ENCODE measurements at places on chromosomes 3 and 15.

DNA sequence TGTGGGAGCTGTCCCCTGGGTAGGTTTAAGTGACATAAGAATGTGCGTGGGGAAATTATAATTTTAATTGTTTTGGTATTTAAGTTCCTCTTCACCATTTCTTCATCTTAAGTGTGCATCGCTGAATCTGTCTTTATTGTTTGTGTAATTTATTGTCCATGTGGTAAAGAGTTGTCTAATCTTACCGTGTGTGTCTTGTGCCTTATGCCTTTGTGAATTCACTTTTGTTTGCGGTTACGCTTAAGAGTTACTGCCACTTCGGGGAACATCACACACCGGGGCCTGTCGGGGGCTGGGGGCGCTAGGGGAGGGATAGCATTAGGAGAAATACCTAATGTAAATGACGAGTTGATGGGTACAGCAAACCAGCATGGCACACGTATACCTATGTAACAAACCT lies 767 bp downstream of the WDR48 start:
- DNase-seq = no peak

DNA sequence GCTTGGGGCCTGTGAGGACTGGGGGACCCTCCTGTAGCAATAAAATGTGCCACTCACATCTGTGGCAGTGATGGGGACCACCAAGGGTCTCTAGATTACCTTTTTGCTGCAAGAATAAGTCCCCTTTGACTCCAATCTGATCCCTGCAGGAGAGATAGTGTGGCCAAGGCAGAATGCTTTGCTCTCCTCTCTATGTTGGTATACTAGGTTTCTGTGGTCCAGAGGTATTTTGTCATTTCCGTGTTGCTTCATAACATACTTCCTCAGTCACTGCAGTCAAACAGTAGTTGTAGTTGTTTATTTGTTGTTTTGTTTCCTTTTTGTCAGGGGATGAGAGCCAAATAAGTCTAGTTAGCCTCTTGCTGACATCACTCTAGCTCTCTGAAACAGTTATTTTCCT lies 13.1 kb upstream of the NAALADL2 start:
- no peak for DNase-seq

GRCh38 chr3:2908693-2909351 lies 201.4 kb downstream of the IL5RA start:
- no peak for DNase-seq

DNA sequence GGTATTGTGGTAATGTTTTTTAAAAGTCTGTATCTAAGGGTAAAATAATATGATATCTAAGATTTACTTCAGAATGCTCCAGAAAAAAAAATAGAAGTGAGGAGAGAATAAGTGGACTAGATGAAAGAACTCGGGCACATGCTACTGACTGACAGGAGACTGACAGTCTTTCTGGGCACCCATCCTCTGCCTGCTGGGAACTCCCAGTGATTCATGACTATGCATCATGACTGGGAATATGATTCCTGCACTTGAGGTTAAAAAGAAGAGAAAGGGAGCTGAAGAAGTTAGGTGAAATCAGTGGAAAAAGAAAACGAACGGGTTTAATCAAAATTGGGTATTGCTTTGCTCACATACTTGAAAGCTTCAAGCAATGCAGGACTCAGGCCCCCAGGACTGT lies 35.7 kb upstream of the SPSB4 start:
- DNase-seq = no peak

GRCh38 chr3:188581365-188581764 lies 427.4 kb downstream of the LPP start:
- DNase-seq = no peak

Data from Ammon's horn (tissue), 1 donor.